ENCODE measurements at places on chromosomes 16 and 17.
A peak's percentile ranks its signal among the peaks of the same experiment; 100 is the strongest.

DNA sequence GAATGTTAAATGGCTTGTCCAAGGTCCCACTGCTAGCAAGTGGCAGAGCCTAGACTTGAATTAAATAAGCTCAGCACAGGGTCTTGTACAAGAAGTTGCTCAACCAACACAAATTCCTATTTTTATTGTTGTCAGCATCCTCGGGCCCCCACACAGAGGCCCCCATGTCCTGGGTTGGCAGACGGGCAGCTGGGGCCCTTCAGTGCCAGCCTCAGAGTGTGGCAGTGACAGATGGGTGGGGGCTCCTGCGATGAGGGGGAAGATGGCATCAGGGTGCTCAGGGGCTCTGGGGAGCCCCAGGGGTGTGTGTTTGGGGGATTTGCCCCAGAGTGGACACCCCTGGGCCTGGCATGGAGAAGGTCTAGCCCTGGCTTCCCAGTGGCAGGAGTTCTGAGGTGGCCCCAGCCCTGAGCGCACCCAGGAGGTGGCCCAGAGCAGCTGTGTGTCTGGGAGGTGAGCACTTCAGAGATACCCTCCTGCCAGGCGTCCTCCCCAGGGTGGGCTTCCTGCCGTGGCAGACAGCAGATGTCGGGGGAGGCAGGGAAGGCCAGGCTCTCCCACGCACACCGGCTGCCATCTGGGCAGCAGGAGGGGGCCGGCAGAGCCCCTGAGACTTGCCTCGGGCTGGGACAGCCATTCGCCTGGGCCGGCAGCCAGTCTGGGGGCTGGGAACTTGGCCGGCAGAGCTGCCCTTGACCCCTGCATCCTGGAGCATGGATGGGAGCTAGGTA is 150.8 kb downstream of the C16orf78 start:
- no peak for DNase-seq

GRCh38 chr16:55703003-55704001 is 47.5 kb downstream of the SLC6A2 start:
- no peak for DNase-seq

GRCh38 chr16:31063495-31063842 is 10.6 kb downstream of the ZNF668 start:
- DNase-seq = peak; percentile 32

GRCh38 chr16:84084570-84085270 is 32.0 kb downstream of the MBTPS1 start:
- DNase-seq = peak; percentile 44

DNA sequence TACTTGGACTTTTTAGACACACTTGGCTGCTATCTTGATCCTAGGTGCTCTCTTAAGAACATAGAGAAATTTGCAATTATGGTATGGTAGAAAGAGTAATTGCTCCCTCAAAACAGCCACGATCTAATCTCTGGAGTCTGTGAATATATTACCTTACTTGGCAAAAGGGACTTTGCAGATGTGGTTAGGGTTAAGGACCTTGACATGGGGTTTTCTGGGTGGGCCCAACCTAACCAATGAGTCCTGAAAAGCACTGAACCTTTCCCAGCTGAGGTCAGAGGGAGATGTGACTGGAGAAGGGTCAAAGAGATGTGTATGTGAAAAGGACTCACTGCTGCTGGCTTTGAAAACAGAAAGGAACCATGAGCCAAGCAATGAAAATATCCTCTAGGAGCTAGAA is 26.7 kb upstream of the MED13 start:
- no peak for DNase-seq

- no peak for DNase-seq
Observed at GRCh38 chr16:56226187-56226586, 34.9 kb downstream of the GNAO1 start.

All from CD8-positive, alpha-beta T cell (primary cell).